Amniotic epithelial cell (primary cell): ENCODE measurements at places on chromosomes 2 and 18.

GRCh38 chr2:42752314-42752713 lies 11.6 kb downstream of the OXER1 start:
- peak; percentile 5 for DNase-seq

GRCh38 chr2:138028538-138028937 lies 64.3 kb downstream of the HNMT start:
- DNase-seq = no peak

DNA sequence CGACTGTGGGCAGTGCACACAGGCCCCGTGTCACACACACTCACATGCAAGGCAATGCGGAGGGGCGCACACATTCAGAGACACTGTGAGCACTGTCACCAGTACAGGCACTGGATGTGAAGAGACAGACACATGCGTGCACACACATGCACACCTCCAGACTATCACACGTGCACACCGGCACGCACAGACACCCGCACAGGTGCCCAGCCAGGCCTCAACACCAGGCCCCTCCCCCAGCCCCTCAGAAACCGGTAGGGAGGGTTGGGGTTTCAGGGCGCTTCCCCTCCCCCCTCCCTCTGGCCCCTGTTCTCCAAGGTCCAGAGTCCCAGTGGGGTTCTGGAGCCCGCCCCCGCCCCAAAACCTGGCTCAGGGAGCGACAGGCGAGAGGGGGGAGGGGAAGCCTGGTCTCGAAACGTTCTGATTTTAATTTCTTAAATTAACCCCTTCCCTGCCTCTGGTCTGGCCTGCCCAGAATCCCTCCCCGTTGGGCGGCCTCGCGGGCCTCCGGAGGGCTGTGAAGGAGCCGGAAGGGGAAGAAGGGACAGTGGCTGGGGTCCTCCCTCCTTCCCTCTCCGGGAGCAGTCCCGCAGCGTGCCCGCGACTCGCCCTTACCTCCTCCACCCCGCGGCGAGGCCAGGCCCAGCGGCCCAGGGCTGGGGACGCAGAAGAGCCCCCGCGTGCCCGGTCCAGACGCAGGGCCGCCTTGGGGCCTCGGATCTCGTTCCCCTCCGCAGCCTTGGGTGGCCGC lies 558 bp downstream of the FBXO41 start:
- no peak for DNase-seq

DNA sequence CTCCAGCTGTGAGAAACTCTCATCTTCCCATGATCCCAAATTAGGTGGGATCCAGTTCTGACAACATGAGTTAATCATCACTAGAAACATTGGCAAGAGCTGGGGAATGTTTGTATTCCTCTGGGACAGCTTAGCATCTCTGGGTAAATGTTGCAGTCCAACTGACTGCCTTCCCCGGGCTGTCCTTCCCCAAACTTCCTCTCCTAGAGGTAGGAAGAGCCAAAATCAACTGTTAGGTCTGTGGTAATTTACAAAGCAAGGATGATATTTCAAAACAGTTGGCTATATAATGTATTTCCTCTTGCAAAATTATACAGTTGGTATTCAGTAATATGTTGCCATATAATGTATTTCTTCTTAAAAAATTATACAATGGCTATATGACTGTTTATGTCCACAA lies 148.5 kb downstream of the MGAT5 start:
- DNase-seq = no peak

- DNase-seq = no peak
These were observed 130.0 kb downstream of the LPIN1 start for GRCh38 chr2:11876436-11876835.

DNA sequence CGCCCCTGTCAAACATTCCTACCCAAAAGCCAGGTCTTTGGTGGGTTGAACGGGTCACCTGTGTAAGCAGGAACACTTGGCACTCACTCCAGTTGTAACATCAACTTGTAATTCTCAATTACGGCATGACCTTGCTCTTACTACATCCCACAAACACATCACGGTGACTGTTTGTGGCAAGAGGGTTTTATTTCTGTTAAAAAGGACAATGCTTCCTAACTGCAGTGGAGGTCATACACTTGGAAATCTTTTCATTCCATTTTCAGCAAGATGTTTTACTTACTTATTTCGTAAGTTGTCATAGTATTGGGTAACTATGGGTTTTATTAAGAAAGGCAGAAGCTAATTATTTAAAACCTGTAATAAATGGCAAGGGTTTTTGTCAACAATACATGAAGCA lies 126.1 kb downstream of the ZNF516 start:
- DNase-seq = peak; percentile 42

- peak; percentile 37 for DNase-seq
These were observed 2.3 kb downstream of the MBOAT2 start for GRCh38 chr2:9001229-9001628.

DNA sequence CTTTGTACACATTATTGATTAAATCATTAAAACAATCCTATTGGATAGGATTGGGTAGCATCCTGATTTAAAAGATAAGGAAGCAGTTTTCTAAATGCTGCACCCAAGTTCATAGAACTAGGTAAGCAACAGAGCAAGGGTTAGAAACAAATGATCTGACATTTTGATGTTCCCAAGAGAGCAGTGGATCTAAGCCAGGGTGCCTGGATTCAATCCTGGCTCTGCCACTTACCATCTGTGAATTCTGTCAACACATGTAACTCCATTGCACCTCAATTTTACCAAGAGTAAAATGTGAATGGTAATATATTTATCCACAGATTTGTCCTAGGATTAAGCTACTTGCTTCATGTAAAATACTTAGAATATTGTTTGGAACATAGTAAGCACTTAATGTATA lies 982.6 kb upstream of the FANCL start:
- DNase-seq = no peak

- no peak for DNase-seq
These were observed 1009.9 kb upstream of the KLHL29 start for GRCh38 chr2:22375096-22375495.

DNA sequence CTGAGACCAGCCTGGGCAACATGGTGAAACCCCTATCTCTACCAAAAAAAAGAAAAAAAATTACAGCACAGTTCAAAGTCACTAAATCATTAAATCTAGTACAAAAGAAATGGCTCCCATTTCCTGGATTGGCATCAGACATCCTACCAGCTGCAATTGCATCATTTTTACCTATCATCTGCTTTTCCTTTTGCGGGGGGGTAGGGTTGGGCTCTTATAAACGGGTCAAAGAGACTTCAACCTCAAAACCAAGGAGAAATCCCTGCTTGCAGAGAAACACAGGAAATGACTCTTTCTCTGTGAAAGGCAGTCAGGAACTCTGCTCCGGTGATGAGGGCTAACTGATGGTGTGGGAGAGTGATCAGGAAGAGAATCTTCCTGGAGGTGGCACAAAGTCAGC lies 45.3 kb upstream of the RFX8 start:
- DNase-seq = peak; percentile 72

DNA sequence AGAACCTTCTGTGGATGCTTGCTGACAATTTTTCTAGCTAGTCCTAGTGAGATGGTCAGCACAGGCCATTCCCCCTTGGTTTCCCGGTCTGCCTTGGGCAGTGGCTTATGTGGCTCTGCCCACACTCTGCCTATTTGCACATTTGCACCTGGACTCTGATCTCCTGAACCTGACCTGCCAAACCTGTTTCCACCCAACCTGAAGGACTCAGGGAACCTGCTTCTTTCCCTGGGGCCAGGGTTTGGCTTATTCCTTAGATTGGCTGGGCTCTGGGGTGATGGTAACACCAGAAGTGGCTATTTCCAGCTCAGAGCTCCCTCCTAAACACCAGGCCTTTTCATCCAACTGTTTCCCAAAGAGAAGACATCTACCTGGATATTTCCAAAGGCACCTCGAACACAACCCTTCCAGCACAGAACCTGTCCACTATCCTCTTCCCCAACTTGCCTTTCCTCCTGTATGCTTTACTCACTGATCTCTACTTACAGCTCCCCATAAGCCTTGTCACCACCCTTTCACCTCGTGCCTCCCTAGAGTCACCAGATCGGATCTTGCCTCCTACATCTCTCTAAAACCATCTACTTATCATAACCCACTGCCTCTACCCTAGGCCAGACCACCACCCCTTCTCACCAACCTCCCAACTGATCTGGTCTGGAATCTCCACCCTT lies 5.8 kb upstream of the MTA3 start:
- DNase-seq = no peak

DNA sequence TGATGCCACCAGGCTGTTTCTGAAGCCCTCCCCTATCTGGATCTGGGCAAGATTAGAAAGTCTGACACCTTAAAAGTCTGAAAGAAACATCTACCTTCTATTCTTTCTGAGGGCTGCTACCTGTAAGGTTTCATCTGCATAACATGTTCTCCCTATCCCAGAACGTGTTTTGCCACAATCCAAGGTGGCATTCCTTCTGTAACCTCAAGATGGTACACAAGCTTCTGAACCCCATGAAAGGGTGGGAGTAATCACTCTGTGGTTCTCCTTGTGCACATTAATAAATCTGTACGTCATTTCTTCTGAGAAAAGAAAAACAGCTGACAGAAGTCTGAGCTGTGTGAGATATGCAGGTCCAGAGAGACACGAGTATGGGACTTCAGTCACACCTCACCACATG lies 41.8 kb upstream of the MSH6 start:
- peak; percentile 39 for DNase-seq

DNA sequence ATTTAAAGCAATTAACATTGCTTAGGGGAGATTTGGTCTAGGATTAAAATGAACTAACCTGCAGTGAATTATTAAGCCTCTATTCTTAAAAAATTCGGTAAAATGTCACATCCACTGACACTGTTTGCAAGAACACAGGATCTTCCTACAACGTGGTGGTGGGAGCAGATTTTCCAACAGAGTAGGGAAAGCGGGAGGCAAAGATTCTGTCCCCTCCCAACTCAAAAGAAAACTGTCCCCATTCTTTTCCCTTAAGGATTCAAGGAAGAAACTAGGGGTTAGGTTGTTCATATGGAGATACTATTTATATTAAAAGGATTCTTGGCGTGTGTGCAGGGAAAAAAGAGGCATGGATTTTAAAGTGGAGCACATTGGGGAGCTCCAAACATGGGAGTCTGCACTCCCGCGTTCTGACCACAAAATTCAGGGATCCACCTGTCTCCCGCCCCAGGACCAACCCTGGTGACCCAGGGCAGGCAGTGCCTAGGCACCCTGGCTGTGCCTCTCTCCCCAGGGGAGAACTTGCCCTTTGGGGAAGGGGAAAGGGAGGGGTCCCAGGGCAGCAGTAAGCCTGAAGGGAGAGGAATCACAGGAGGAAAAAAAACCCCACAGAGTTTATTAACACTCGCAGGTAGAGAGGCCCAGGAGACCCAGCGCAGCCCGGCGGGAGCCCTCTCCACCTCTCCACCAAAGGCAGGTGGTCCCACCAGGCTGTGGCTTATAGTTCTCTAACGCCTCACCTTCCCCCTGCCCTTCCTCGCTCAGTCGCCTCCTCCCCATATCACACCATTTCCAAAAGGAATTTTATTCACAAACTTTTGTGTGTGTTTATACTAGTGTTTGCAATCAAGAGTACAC lies 2.3 kb downstream of the PTGR3 start:
- no peak for DNase-seq

DNA sequence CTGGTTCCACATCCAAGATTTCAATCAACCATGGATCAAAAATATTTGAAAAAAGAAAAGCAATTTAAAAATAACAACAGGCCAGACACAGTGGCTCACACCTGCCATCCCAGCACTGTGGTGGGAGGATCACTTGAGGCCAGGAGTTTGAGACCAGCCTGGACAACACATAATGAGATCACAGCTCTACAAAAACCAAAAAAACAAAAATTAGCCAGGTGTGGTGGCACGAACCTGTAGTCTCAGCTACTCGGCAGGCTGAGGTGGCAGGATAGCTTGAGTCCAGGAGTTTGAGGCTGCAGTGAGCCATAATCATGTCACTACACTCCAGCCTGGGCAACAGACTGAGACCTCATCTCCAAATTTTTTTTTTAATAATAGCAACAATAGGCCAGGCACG lies 13.4 kb upstream of the SPATA3 start:
- no peak for DNase-seq

DNA sequence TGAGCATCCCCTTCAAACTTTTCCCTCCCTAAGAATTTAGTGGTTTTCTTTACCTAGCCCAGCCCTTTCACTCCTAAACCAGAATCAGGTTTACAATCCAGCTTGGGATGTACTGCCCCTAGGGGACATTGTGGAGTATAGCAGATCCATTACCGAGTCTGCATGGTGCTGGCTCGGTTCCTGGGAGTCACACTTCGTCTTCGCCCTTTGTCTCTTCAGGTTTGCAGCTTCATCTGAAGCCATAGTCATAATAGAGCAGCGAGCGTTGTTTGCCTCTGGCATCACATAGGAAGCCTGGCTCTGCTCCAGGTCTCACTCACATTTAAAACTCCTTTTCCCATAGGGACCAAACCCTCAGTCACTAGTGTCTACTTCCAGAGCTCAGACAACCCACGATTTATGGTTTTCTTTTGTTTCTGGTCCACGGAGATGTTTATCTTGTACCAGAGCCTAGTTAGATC lies 16.8 kb upstream of the LYPD6 start:
- peak; percentile 31 for DNase-seq

DNA sequence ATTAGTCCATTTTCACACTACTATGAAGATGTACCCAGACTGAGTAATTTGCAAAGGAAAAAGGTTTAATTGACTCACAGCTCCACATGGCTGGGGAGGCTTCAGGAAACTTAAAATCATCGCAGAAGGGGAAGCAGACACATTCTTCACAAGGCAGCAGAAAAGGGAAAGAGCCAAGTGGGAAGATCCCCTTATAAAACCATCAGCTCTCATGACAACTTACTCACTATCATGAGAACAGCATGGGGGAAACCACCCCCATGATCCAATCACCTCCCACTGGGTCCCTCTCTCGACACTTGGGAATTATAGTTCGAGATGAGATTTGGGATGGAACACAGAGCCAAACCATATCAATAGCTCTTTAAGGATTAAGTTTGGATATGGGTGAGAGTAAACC lies 246.1 kb upstream of the CYRIA start:
- DNase-seq = no peak

- no peak for DNase-seq
These were observed 88.6 kb downstream of the LIPG start for GRCh38 chr18:49650426-49650891.

GRCh38 chr2:181780657-181781056 lies 100.3 kb upstream of the NEUROD1 start:
- no peak for DNase-seq

- DNase-seq = no peak
These were observed 5.1 kb upstream of the DCC start for GRCh38 chr18:52334896-52335295.

- peak; percentile 10 for DNase-seq
These were observed 46.0 kb downstream of the TMEFF2 start for GRCh38 chr2:192148620-192149321.

DNA sequence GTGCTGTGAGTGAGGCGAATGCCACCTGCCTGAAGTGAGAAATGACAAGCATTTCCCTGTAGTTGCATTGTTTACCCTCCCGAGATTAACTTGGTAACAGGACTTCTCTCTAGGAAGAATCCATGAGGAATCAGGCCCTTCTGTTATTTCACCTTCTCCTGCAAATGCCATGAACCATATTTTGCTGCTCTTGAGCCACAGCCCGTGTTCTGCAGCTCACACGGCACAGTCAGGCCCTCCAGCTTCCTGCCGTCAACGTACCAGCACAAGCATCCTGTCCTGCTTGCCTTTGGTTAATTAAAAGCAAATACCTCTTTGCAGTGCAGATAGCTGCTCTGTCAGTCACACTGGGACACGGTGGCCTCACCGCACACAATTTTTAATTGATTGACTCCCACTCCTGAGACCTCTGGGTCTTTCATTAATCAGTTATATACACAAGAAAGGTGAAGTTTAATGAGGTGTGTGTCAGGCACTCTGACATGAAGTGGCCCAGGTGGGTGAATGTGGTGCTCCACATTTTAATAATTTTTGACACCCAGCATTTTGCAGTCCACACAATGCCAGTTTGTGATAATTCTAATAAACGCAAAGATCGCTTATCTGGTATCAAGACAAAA lies 95.3 kb upstream of the ASB18 start:
- no peak for DNase-seq
